ENCODE measurements at places on chromosomes 2 and 18.

DNA sequence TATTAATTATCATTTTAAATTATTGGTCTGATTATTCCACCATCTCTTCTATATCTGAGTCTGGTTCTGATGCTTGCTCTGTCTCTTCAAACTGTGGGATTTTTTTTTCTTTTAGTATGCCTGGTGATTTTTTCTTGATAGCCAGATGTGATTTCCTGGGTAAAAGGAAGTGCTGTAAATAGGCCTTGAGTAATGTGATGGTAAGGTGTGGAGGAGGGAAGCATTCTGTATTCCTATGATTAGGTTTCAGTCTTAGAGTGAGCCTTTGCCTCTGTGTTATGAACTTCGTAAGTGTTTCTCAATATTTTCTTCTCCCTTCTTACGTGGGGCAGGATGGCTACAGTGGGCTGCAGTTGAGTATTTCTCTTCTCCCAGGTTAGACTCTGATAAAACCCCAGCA is 103.0 kb downstream of the EHBP1 start:
- DNase-seq, result no peak

DNA sequence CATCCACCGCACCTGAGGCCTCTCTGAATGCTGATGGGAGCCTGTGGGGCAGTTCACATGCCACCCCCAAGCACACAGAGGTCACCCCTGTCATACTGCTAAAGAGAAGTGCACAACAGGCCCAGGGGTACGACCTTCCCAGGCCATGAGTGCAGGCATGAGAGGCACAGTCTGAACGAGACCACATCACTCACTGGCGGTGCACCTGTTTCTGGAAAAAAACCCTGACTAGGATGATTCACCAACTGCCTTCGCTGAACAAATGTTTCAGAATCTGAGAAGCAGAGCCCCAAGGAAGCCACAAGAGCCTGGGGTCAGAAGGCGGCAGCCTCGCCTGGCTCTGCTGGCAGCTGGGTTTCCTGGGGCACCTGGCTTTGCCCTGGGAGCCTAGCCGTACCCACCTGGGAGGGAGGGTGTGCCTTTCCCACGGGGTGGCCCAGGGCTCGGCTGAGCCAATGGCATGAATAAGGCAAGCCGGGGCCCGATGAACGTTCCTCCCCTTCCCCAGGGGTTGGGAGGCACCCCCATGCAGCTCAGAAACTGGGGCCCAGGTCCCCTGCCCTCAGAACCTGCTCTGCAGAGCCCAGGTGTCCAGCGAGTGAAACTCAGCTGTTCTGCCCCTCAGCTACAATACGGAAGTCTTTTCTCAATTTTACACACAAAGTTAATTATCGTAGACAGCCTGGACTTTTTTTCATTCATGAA is 73.8 kb downstream of the HDAC4 start:
- DNase-seq, result no peak

DNA sequence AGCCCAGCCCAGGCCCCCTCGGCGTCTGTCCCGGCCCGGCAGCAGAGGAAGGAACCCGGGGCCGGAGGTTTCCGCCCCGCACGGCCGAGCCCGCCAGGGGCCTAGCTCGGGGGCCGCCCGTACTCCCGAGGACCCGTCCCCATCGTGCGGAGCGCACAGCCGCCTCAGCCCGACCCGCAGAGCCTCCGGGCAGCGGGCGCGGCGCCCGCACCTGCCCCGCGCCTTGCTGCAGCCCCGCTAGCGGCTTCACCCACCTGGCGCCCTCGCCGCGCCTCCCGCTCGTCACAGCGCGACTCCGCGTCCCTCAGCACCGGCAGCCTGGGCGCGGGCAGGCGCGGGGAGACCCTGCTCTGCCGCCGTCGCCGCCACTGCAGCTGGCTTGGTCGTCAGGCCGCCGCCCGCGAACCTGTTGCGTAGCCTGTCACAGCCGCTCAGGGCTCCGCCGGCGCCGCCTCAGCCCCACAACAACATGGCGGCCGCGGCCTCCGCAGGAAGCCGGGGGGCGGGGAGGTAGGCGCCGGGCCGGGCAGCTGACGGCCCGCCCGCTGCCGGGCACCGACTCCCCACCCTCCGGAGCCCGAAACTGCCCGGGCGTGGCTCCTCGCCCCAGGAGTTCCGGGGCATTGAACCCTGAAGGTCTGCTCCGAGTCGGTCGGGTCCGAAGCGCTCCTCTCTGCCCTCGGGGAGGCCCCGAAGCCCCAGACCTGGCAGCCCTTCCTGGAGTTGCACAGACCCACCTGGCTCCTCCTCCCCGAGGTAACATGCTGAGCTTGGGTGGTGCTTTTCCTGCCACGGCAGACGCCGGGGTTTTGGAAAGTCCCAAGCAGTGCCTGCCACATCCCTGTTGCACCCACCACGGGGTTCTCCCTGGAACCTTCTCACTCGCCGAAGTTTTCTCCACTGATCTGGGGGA is at the start of gene ITSN2:
TSS of gene ITSN2 (minus strand) at position 487 of the 913 bp plus-strand sequence. CDS start 32,454 bp downstream, outside the sequence.
- DNase-seq, result peak; percentile 15

DNA sequence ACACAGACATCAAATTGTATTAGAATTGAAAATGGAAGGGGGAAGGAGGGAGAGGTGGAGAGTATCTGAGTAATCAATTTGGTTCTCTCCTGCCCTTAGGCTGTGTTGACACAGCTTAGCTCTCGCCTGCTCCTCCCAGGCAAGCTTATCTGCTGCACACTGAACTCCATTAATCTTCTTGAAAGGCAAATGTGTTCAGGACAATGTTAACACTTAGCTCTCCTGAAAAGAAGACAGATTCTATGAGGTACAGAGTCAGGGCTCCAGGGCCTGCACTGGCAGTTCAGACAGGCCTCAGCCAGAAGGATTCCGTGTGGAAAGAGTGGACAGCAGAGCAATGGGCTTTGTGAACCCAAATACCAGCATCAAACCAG is 430.0 kb upstream of the TNP1 start:
- no peak for DNase-seq

DNA sequence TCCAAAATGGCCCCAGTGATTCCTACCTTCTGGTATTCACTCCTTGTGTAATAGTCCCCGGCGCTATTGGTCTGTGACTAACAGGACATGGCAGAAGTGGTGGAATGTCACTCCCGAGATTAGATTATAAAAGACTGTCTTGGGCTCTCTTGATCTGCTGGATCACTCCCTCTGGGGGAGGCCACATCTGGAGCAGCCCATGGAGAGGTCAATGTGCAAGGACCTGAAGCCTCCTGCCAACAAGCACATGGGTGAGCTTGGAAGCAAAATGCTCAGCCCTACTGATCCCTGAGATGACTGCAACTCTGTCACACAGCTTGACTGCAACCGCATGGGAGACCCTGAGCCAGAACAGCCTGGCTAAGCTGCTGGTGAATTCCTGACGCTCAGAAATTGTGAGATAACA is 94.3 kb upstream of the GLI2 start:
- DNase-seq, result no peak

- DNase-seq, result no peak
These were observed 90.8 kb upstream of the HS6ST1 start for GRCh38 chr2:128409326-128410034.

GRCh38 chr2:1153920-1154319 is 203.3 kb downstream of the SNTG2 start:
- DNase-seq, result no peak

DNA sequence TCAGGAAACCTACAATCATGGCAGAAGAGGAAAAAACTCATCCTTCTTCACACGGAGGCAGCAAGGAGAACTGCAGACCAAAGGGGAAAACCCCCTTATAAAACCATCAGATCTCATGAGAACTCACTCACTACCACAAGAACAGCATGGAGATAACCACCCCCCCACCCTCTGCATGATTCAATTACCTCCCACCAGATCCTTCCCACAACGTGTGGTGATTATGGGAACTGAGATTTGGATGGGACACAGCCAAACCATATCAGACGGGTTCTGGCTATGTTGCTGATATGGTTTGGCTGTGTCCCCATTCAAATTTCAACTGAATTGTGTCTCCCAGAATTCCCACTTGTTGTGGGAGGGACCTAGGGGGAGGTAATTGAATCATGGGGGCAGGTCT is 28.7 kb upstream of the CCDC150 start:
- DNase-seq, result no peak

DNA sequence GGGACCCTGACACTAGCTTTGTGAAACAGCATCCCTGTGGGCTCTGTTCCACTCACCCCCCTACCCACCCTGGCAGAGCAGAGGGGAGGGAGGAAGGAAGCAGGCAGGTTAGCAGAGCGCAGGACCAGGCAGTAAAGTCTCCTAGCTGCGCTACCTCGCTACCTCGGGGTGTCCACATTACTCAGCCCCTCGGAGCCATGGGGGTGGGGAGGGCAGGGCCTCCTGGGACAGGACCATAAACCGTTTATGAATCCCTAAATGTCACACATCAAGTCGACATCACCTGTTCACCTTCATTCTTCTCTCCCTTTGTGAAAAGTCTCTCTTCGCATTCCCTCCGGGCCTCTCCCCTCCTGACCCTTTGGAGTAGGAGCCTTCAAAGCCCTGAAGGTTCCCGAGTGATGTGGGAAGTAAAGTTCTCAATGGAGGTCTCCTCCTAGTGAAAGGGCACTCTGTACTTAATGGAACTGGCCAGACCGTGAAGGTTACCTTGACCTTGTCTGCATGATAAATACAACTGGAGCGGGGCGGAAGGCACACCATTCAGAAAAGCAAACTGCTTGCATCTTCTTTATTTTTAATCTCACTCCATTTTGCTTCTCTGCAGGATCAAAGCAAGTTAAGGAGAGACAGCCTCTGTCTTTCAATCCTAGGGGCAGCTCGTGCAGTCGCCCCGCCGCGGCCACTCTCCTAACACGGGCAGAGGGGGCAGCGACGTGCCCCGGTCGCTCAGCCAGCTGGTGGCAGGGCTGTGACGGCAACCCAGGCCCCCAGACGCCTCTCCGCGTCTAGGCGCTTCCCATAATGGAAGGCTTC is 23.7 kb upstream of the SMAD7 start:
- no peak for DNase-seq

DNA sequence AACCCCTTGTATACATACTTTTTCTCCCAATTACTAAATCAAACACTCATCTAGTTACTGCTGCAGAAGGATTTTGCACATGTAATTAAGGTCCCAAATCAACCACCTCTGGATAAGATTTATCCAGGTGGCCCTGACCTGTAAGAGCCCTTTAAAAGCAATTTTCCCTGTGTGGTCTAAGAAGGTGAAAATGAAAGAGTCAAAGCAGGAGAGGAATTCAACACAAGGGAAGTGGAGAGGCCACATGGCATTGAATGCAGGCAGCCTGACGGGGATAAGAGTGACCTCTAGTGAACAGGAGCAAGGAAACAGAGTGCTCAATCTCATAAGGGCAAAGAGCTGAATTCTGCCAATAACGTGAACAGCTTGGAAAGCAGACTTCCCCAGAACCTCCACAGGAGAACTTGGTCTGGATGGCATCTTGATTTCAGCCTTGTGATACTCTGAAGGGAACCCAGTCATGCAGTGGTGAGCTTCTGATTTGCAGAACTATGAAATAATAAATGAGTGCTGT is 27.2 kb downstream of the PPP3R1 start:
- no peak for DNase-seq

DNA sequence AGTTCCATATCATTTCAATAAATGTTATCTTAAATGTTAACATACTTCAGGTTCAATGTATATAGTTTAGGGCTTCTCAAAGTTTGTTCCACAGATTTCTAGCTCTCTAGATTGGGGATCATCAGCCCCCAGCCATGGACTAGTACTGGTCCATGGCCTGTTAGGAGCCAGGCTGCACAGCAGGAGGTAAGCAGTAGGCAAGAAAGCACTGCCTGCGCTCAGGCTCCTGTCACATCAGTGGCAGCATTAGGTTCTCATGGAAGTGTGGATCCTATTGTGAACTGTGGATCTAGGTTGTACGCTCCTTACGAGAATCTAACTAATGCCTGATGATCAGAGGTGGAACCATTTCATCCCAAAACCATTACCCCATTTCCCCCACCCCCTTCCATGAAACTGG is 531.1 kb downstream of the PARD3B start:
- DNase-seq, result no peak

DNA sequence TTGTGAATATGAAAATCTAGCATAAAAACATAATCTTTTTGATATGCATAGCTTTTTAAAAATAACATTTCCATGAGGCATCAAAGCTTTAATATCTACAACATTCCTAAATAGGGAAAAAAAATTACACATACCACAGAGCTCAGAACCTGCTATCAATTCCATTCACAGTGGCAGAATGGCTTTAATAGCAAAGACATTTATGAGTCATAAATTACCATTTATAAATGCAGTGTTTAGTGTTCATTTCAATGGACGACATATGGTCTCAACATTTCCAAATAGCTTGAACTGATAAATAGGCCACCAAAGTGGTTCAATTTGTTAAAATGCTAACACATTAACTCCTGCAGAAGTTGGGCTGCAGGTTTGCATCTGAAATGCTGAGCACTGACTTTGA is 600.6 kb upstream of the SETBP1 start:
- no peak for DNase-seq

GRCh38 chr2:182319556-182320505 is 107.0 kb downstream of the PDE1A start:
- DNase-seq, result peak; percentile 87

- no peak for DNase-seq
These were observed 12.8 kb downstream of the SPEG start for GRCh38 chr2:219447242-219448098.

- DNase-seq, result no peak
These were observed 3.8 kb downstream of the PAX3 start for GRCh38 chr2:222294996-222295367.

GRCh38 chr2:132366421-132367180 is 50.0 kb upstream of the GPR39 start:
- DNase-seq, result no peak

DNA sequence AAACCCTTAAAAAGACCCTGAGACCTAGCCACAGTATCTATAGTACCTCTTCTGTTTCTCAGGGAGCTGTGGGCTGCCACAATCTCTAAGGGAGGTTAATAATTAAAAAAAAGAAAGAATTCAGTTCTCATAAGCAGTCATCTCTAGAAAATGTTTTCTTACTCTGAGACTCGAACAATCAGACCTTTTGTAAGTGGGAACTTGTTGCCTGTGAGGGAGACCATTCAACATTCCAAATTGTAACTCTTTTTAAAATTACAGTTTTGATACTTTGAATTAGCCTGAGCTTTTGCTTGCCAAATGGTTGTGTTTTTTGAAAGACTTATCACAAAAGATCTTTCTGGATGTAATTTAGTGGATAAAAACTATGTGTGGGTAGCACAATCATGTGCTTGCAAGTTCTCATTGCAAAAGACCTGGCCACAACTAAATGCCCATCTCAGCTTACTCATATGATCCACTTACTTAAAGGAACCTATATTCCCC is 33.3 kb downstream of the IL1R2 start:
- no peak for DNase-seq
